Activated CD4-positive, alpha-beta T cell treated with anti-CD3 and anti-CD28 coated beads, Interleukin-2, amount 50 U/mL, for 48 hours (primary cell): ENCODE measurements at places on chromosomes 12 and 14.

DNA sequence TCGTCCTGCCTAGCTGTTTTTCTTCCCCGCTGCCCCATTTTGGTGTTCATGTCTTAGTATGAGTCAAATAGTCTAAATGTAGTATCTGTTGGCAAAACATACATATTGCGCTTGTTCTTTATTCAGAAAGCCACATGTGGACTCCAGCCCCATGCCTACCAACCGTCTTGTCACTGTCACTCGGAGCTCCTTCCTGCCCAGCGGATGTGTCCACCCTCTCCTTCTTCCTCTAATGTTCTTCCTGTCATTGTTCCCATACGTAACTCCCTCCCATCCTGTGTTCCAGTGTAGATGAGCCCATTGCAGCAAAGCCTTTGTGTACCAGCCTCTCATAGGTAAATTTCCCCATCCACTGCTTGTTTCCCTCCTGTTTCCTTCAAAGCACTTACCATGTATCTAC is 120.5 kb downstream of the TMX1 start:
- DNase-seq: no peak

GRCh38 chr12:72261885-72262284 is 10.3 kb upstream of the TRHDE start:
- no peak for DNase-seq

DNA sequence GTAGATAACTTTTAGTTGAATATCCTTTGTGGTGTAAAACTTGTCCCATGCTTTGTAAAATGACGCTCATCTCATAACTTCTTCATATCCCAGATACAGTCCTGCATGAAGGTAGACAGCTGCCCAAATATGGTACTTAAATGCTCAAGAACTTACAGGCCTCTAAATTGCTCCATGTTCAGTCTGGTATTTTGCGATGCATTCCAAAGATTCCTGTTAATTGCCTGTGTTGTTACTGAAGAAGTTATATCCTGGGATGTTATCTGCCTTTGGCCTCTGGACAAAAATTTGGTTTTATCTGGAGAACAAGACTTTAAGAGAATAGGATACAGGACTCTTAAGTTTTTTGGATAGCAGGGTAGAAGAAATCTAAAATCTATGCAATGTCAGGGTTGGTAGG is 473.0 kb downstream of the PCNX1 start:
- no peak for DNase-seq

DNA sequence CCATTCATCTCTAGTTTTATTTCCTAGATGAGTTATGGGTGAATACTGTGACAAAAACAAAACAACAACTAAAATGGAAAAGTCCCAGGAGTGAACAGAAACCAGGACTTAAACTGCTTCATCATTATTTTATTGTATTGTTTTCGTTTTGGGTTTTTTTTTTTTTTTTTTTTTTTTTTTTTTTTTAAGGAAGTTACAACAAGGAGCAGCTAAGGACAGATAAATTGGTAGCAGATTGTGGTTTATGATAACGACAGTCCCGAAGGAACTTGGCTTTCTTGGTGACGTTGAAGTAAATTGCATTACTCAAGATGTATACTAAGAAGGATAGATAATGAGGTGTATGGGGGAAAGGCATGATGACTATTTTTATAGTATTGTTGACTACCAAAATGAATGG is 866.3 kb downstream of the NRXN3 start:
- no peak for DNase-seq

- no peak for DNase-seq
These were observed 58.1 kb upstream of the DIO2 start for GRCh38 chr14:80269353-80269925.

GRCh38 chr12:106127338-106128126 is 11.2 kb downstream of the NUAK1 start:
- no peak for DNase-seq

DNA sequence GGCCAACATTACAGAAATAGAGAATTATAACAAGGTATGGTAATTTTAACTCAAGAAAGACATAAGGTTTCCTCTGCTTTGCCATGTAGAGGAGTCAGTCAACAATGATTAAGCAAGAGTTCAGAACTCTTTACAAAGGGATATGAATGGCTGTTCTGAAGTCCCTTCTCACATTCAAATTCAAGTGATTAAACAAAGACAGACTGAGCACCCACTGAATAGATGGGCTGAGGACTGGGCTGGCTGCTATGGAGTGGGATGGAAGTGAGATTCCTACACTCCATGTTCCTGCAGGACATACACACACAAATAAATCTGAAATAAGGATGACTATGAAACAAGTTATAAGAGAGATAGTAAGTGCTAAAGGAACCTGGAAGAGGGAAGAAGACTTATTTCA is 199.0 kb upstream of the GRIP1 start:
- DNase-seq: no peak

- no peak for DNase-seq
These were observed 24.2 kb upstream of the MMP17 start for GRCh38 chr12:131803961-131804521.
